A549 treated with CpdA at 1 μM for 4 hours (cell line): ENCODE measurements at places on chromosomes 5 and 9. TPM values are rescaled to one million over a fixed set of nuclear protein-coding genes. Genes with fewer than 3 reads are reported as not detected.

Gene PCDHGB4
- 0.66 to 1.0 TPM (median 0.73 TPM) in 5 replicates for total RNA-seq

Gene NOXA1
- total RNA-seq = 1.0 to 1.5 TPM (median 1.5 TPM) in 5 replicates

Gene NADK2
- 9.2 to 15.6 TPM (median 12.2 TPM) in 5 replicates for total RNA-seq

Gene SLIT3
- 13.2 to 21.0 TPM (median 19.6 TPM) in 5 replicates for total RNA-seq

Gene PRR16
- total RNA-seq = not detected in 5 replicates

Gene HTR4
- total RNA-seq = not detected in 5 replicates
